ENCODE measurements at places on chromosomes 16 and 17.

- peak overlapping the region; percentile 61 for H3K4me3 ChIP-seq
- H3K36me3 ChIP-seq: peaks cover 16% of the 10 kb centered on the region
- no peaks in the 10 kb centered on the region for H3K27me3 ChIP-seq
Observed at GRCh38 chr17:48554412-48555257, 9.7 kb upstream of the HOXB2 start.

DNA sequence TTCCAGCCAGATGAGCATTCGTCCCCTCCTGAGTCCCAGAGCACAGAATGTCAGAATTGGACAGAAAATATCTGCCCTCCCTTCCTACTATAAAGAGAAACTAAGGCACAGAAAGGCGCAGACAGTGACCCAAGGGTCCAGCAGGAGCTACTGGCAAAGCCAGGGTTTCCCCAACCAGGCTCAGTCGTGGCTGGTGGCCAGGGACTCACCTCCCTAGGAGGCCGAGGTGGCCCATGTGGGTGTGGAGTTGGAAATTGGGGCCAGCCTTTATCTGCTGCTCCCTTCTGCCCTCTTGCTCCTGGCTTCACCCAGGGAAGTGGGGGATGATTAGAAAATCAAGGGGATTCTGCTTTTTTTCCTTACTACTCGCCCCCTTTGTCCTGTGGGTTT lies 1.1 kb downstream of the DRC7 start:
- DNase-seq: no peak
- H3K4me3 ChIP-seq: no peak overlapping the region
- no peaks in the 10 kb centered on the region for H3K4me1 ChIP-seq
- no peaks in the 10 kb centered on the region for H3K27me3 ChIP-seq
- H3K36me3 ChIP-seq: no peaks in the 10 kb centered on the region
- no peak overlapping the region for H3K27ac ChIP-seq

DNA sequence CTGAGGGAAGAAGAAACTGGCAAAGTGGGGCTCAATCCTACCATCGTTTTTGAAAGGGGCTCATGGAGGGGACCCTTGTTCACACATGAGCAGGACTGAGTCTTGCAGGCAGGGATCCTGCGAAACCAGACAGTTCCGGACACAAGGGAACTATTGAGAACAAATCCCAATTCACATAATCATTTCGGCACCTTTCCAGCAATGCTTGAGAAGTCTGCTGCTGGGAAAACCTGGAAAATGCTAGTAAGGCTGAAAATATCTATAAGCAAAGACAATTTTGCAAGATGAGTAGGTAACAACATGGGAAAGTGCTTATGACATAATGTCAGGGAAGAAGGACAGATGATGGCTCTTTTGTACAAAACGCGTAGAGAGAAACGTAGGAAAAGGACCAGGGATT lies 52.1 kb upstream of the BPTF start:
- no peak overlapping the region for H3K27ac ChIP-seq
- H3K36me3 ChIP-seq: no peaks in the 10 kb centered on the region
- H3K4me1 ChIP-seq: no peaks in the 10 kb centered on the region
- H3K27me3 ChIP-seq: no peaks in the 10 kb centered on the region
- H3K4me3 ChIP-seq: no peak overlapping the region

DNA sequence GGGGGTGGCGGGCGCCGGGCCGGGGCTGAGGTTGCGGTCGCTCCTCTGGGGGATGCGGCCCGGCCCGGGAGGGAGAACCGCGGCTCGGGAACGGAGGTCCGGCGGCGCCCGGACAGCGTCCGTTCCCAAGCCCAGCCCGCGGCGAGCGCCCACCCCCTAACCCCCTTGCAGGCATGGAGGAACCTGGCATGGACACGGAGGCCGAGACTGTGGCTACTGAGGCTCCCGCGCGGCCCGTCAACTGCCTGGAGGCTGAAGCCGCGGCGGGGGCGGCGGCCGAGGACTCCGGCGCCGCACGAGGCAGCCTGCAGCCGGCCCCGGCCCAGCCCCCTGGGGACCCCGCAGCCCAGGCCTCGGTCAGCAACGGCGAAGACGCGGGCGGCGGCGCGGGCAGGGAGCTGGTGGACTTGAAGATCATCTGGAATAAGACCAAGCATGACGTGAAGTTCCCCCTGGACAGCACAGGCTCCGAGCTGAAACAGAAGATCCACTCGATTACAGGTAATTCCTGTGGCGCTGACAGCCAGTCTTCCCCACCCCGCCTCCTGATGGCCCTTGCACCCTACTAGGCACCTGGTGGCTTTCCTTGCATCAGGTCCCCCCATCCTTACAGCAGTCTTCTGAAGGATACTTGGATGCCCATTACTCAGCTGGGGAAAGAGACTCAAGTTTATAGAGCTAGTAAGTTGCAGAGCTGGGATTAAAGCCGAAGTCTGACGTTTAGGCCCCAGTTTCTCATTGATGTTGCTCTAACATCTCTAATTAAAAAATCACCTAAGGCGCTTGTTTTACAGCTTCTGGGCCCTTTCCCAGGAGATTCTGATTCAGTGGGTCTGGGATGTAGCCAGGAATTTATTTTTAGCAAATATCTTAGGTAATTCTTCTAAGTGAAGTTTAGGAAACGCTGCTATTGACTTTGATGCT lies 514 bp downstream of the UBFD1 start:
- no peak for DNase-seq
- peaks cover 10% of the 10 kb centered on the region for H3K4me1 ChIP-seq
- peak overlapping the region; percentile 85 for H3K4me3 ChIP-seq

GRCh38 chr17:45369421-45369820 lies 52.6 kb upstream of the MAP3K14 start:
- DNase-seq: no peak
- H3K27me3 ChIP-seq: no peaks in the 10 kb centered on the region
- peak overlapping the region; percentile 100 for H3K27ac ChIP-seq
- no peak overlapping the region for H3K4me3 ChIP-seq
- H3K4me1 ChIP-seq: peaks cover 53% of the 10 kb centered on the region
- no peaks in the 10 kb centered on the region for H3K36me3 ChIP-seq

DNA sequence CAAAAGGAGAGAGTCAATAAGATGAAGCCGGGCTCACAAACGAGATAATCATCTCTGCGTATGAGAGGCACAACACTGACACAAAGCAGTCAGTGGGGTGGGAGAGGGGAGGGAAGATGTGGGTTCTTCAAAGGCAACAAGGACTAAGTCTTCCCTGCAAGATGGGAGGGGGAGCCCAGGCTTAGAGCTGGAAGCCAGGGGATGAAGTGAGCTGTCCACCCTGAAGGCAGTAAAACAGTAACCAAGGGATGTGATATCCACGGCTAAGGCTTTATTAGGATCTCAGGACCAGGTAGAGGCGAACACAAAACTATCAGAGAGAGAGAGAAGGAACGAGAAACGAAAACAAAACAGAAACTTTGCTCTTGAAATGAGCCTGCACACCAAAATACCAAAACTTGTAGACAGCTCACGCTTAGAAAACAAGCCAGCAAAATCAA lies 115.9 kb downstream of the DYNLRB2 start:
- H3K36me3 ChIP-seq: no peaks in the 10 kb centered on the region
- DNase-seq: no peak
- no peaks in the 10 kb centered on the region for H3K27me3 ChIP-seq
- no peaks in the 10 kb centered on the region for H3K4me1 ChIP-seq

DNA sequence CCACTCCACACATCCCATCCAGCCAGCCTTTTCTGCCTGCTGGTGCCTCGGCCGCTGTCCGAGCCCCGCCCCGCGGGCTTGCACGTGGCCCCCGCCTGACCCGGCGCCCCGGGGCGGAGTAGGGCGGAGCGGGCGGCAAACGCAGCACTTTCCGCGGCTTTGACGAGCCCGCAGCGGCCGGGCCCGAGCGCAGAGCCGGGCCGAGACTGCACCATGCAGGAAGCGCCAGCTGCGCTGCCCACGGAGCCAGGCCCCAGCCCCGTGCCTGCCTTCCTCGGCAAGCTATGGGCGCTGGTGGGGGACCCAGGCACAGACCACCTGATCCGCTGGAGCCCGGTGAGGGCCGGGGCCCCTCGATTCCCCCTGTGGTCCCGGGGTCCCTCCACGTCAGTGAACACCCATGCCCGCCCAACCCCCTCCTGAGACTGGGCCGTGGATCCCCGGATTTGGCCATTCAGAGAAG lies at the start of gene HSF4:
HSF4 (plus strand) TSS at position 147 of the 463 bp plus-strand sequence; CDS start at position 214, 67 bp downstream.
- H3K27me3 ChIP-seq: no peaks in the 10 kb centered on the region
- H3K4me3 ChIP-seq: no peak within 1 kb of the TSS

GRCh38 chr16:51431517-51432241 lies 280.6 kb upstream of the SALL1 start:
- DNase-seq: peak; percentile 33
- H3K27me3 ChIP-seq: no peaks in the 10 kb centered on the region
- H3K27ac ChIP-seq: no peak overlapping the region

- no peaks in the 10 kb centered on the region for H3K36me3 ChIP-seq
- no peak overlapping the region for H3K4me3 ChIP-seq
- H3K27ac ChIP-seq: no peak overlapping the region
- no peaks in the 10 kb centered on the region for H3K27me3 ChIP-seq
Observed at GRCh38 chr17:66620528-66620927, 214.4 kb upstream of the CACNG5 start.

DNA sequence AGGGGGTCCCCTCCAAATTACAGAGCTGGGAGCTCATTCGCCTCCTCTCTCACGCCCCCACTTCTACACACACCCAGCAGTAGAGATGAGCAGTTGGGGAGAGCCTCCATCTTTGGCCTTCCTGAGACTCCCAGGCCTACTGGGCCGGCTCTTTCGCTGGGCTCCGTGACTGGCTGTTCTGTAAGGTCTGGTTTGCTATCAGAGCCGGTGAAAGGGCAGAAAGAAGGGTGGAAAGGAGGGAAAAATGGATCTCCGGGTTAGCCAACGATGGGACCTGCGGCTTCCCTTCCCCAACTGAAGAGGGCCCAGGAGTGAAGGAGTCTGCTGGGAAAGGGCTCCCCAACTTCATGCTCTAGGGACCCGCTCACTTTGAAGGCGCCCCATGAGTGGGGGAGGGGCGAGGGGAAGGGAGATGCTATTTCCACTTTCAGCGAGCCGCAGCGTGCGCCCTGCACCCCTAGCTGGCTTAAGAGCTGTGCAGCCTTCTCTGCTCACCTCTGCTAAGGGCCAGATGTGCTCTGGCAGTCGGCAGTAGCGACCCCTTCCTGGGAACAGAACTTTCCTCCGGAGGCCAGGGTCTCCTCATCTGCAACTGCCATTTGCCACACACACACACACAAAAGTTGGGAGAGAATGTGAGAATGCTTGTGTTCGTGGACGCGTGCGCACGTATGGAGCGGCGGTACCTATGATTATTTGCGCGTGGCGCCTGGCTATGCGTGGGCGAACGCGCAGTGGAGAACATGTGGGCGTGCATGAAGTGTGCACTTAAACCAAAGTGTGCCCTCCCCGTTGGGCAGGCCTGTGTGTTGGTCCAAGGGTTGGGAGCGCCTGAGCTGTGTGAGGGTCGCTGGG lies 2.9 kb upstream of the FOXF1 start:
- peaks cover 4% of the 10 kb centered on the region for H3K36me3 ChIP-seq
- no peak for DNase-seq
- H3K27ac ChIP-seq: no peak overlapping the region
- no peak overlapping the region for H3K4me3 ChIP-seq
- peaks cover 35% of the 10 kb centered on the region for H3K27me3 ChIP-seq
- H3K4me1 ChIP-seq: no peaks in the 10 kb centered on the region

- H3K36me3 ChIP-seq: no peaks in the 10 kb centered on the region
- no peaks in the 10 kb centered on the region for H3K4me1 ChIP-seq
- no peak overlapping the region for H3K27ac ChIP-seq
- no peak overlapping the region for H3K4me3 ChIP-seq
Observed at GRCh38 chr17:37706446-37706845, 38.4 kb downstream of the HNF1B start.

DNA sequence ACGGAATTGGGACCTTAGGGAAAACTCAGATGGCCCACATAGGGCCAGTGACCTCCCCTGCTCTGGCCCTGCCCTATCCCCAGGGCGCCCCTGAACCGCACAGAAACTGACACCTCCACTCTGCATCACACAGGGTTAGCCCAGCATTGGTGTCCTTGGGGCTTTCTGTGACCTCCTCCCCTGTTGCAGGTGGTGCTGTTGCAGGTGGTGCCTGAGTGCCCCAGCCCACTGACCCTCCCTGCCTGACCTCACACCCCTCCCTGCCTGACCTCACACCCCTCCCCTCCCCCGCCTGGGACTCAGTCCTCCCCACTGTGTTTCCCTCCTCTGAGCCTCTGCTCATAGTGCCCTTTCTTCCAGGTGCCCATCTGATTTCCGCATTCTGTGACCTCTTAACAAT lies 21.4 kb downstream of the TNFRSF13B start:
- H3K27me3 ChIP-seq: no peaks in the 10 kb centered on the region
- H3K4me3 ChIP-seq: no peak overlapping the region
- H3K27ac ChIP-seq: no peak overlapping the region

DNA sequence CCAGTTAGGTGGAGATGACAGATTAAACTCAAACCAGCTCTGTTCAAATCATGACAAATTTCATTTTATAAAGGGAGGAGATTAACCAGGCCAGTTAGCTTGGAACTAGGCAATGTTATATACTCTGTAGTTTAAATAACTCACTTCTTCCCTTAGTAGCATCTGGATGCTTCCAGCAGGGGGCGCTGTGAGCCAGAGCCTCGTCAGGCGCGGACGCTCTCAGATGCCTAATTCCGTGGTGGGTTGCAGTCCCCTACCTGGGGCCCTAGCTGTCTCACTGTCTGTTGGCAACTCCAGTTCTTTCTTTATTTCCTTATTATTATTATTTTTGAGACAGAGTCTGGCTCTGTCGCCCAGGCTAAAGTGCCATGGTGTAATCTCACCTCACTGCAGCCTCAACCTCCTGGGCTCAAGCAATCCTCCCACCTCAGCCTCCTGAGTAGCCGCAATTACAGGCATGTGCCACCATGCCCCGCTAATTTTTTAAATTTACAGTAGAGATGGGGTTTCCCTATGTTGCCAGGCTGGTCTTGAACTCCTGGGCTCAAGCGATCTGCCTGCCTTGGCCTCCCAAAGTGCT lies 17.3 kb upstream of the WFDC1 start:
- no peaks in the 10 kb centered on the region for H3K4me1 ChIP-seq
- no peak for DNase-seq
- H3K36me3 ChIP-seq: no peaks in the 10 kb centered on the region
- no peaks in the 10 kb centered on the region for H3K27me3 ChIP-seq
- H3K4me3 ChIP-seq: no peak overlapping the region

- H3K4me1 ChIP-seq: no peaks in the 10 kb centered on the region
- no peaks in the 10 kb centered on the region for H3K36me3 ChIP-seq
- no peak for DNase-seq
- H3K4me3 ChIP-seq: no peak overlapping the region
- no peak overlapping the region for H3K27ac ChIP-seq
Observed at GRCh38 chr17:14596224-14596623, 295.3 kb downstream of the HS3ST3B1 start.

GRCh38 chr16:2519711-2520080 lies 475 bp upstream of the AMDHD2 start:
- DNase-seq: no peak
- H3K27ac ChIP-seq: peak overlapping the region; percentile 61
- no peaks in the 10 kb centered on the region for H3K36me3 ChIP-seq
- H3K4me1 ChIP-seq: peaks cover 42% of the 10 kb centered on the region
